CMK (cell line): ENCODE measurements at places on chromosomes 5 and 9.

- DNase-seq, result no peak
These were observed 12.2 kb upstream of the ERMP1 start for GRCh38 chr9:5845157-5845531.

- DNase-seq, result no peak
These were observed 402.1 kb downstream of the DIRAS2 start for GRCh38 chr9:90240541-90240940.

- no peak for DNase-seq
These were observed 73.9 kb downstream of the RORB start for GRCh38 chr9:74570879-74571512.

GRCh38 chr9:811106-811531, 30.4 kb upstream of the DMRT1 start:
- DNase-seq, result no peak

DNA sequence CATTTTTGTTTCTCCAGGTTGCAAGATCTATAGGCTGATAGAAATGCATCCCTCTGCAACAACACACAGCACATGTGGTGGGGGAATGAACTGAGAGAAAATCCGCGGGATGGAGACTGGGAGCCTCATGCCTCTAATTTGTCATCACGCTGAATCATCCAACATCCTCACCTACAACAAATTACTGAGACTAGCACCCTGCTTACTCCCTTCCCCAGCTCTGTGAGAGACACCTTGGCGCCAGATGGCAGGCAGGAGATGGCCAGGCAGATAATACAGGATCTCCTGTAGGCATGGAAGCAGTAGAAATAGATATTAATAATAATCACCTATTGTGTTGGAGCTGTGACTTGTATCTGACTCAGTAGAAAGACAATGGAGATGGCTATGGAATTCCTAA, 276.9 kb downstream of the SEMA5A start:
- no peak for DNase-seq

- DNase-seq, result no peak
These were observed 203.7 kb downstream of the SH3GL2 start for GRCh38 chr9:17782430-17783149.

- DNase-seq, result no peak
These were observed 5.2 kb downstream of the GPR107 start for GRCh38 chr9:130058887-130059286.

GRCh38 chr5:144712090-144712489, 541.4 kb downstream of the KCTD16 start:
- peak; percentile 14 for DNase-seq

DNA sequence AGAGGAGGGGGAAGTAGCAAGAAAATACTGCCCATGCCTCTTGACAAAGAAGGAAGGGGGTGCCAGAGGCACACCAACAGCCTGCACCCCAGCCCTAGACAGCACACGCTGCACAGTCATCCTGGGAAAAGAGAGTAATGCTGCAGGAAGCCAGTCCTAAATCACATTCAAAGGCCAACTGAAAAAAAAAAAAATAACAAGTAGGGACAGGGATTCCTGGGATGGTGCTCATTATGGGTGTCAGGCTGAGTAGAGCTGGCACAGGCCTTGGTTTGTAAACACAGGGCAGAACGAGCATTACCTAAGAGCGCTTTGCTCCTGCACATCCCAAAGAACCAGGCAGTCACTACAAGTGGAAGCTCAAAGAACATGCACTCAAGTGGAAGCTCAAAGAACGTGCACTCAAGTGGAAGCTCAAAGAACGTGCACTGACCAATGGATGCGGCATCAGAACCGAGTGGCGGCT, 7.8 kb downstream of the RAPGEF1 start:
- DNase-seq, result no peak

DNA sequence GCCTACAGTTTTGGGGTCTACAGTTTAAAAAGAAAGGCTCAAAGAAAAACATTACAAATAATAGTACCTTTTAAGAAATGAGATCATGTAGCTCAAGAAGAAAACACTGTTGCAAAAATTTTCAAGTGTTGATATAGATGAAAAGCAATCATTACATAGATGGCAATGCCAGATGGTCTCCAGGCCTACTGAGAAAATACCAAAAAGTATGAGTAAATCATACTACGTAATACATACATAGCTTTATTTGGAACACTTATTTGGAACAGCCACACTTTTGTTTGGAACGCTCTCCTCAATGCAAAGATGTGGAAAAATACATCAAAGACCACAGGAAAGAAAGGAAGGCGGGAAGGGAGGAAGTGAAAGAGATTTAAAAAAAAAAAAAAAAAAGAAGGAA, 44.1 kb downstream of the MARCHF11 start:
- DNase-seq, result no peak

- DNase-seq, result no peak
These were observed 40.6 kb upstream of the OLFM1 start for GRCh38 chr9:135046739-135047350.

GRCh38 chr9:2923766-2924379, 80.0 kb upstream of the PUM3 start:
- DNase-seq, result no peak

GRCh38 chr5:65874241-65874640, 52.1 kb upstream of the ERBIN start:
- no peak for DNase-seq

DNA sequence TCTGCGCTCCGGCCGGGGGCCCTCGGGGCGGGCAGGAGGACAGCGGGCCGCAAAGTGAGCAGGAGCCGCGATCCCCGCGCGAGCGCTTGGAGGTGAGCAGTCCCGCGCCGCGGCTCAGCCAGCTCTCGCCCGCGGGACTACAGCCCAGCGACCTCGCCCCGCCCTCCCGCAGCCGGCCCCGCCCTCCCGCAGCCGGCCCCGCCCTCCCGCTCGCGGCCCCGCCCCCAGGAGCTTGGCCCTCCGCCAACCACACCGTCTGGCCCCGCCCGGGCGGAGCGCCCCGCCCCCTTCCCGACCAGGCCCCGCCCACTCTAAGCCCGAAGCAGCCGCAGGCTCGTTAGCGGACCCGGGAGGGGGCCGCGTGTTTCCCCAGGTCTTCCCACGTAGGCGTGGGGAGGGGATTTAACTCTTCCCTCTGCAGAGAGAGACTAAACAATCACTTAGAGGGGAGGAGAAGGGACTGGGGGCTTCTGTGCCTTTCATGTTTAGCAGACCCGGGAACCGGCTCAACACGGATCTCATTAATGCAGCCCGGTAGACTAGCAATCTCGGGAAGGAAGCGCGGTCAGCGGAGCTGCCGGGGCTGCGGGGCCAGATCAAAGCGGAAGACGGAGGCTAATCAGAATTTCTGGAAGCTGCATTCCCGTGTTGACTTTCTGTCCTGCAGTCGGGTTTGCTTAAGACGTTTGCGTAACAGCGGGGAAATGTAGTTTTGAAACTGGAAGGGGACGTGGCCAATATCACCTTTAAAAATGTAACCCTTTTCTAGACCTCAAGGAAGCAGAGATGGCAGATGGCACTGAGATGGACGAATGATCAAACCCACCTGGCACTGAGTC, at the start of gene MYO10:
MYO10 (minus strand) TSS at position 139 of the 839 bp plus-strand sequence. CDS start 480 bp downstream, outside the sequence.
- peak; percentile 56 for DNase-seq

DNA sequence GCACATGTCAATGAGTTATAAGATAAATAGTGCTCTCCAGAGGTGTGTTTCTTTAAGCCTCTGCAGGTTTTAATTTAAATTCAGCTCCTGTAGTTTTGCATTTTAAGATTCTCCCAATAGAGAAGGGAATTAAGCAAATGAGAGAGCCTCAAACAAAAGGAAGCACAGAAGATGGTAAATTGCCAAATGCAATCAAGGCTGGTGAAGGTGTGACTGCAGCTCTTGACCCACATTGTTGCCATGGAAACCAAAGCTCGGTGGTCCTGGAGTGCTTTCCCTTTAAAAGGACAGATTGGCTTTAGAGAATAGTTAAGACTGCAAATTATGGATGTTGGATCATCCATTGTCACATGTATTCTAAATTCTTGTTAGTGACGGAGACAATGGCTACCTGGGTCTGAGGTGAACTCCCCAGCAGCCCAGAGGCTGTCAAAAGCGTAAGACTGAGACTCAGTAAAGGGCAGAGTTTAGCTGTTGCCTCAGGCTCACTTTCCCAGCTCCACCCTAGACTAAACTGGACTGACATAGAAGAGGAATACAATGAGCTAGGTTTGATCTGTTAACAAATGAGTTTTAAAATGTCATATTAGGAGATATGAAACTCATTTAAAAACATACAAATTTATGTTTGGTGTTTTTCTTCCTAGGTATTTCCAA, 12.3 kb downstream of the GAPT start:
- DNase-seq, result no peak

DNA sequence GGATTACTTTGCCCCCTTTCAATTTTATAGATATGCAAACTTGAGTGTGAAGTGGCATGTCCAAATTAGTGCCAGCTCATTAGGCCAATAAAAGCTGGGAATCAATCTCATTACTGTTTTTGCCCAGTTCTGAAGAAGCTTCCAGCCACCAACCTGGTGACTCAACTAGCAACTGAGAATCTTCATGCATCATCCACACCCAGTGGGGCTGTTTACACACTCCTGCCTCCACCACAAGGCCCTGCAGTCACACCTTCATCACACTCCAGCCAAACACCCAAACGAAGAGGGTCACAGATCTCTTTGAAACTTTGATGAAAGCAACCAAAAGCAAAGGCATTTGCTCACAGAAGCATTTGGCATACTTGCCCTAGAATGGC, 41.3 kb upstream of the S1PR3 start:
- DNase-seq, result no peak

DNA sequence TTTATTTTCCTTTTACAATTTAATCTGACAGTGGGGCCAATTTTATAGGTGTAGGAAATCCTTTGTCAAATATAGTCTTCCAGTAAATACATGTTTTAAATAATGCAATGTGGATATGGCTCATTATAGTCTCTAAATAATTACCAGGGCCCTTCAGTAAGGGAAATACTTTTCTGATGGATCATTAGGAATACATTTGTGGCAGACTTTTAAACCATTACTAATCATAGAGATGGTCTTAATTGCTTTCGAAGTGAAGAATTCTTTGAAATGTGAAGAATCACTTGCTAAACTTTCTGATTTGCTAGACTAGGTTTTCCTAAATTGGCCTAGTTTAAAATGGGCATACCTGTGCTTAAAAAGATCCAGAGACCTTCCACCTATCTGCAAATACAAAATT, 105.6 kb upstream of the ELL2 start:
- DNase-seq, result no peak

GRCh38 chr5:174327317-174327864, 281.9 kb downstream of the NSG2 start:
- peak; percentile 27 for DNase-seq

DNA sequence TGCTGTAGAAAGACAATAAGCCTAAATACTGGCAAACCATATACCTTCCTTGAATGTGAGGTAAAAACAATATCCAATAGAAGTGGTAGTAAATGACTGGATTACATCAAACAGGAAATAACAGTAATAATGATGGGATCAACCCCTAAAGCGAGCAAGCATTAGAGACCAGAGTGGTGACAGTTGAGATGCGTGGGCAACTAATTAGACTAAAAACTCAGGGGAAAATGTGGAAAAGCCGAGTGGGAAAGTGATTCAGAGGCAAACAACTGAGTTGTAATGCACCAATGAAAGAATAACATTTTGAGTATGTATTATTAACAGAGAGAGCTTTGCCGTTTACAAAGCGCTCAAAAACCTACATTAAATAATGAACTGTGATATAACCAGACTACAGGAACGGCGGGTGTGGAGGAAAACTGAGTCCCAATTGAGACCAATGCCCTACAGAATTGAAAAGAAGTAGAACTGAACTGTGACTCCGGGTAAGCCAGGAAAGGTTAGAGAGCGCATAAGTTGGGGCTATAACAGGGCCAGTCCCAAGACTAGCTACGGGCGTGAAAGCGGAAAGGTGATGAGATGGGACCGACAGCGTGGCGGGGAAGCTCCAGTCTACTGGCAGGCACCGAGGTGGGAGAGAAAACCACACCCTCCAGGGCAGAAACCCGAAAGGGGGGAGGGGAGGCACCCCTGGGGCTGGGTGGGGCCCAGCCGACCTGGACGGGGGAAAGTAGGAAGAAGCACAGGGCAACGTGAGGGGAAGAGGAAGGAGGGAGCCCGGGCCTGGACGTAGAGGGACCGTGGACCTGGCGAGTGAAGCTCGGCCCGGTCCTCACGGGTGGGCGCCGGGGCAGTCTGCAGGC, 592 bp downstream of the UBAP2 start:
- no peak for DNase-seq

DNA sequence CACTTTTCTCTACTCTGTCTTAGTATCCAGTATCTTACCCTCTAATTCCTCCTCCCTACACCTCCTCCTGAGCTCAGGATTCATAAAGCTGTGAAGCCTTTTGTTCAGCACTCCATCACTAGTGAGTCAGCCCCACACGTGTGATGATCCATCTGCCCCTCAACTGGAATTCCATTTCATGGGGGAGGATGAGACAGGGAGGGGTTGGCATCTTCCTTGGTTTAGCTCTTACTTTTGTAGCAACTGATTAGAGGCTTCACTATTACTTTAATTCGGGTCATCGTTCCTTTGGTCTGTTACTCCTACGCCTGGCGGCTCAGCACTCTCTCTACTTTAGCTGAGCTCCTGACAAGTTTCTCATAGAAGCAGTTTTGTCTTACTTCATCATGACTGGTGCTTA, 11.8 kb downstream of the BTNL8 start:
- DNase-seq, result no peak

- DNase-seq, result no peak
These were observed 8.7 kb downstream of the PHF19 start for GRCh38 chr9:120868339-120868675.

DNA sequence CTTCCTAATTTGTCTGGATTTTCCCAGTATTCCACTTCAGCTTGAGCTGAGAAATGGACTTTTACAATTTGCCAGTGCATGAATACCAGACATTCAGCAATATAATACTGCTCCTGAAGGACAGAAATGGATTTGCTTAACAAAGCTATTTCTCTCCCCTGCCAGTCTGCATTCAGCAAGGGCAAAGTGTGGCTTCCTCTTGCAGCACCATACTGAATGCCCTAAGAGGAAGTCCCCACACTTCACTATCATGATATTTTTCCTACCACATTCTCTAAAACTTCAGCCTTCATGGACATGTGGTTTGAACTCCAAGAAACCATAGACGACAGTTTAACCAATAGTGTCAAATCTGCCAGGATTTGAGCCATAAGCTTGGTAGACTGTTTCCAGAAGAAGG, 19.8 kb upstream of the TLE4 start:
- no peak for DNase-seq

- DNase-seq, result no peak
These were observed 495.1 kb upstream of the DAB2 start for GRCh38 chr5:39919876-39920275.

DNA sequence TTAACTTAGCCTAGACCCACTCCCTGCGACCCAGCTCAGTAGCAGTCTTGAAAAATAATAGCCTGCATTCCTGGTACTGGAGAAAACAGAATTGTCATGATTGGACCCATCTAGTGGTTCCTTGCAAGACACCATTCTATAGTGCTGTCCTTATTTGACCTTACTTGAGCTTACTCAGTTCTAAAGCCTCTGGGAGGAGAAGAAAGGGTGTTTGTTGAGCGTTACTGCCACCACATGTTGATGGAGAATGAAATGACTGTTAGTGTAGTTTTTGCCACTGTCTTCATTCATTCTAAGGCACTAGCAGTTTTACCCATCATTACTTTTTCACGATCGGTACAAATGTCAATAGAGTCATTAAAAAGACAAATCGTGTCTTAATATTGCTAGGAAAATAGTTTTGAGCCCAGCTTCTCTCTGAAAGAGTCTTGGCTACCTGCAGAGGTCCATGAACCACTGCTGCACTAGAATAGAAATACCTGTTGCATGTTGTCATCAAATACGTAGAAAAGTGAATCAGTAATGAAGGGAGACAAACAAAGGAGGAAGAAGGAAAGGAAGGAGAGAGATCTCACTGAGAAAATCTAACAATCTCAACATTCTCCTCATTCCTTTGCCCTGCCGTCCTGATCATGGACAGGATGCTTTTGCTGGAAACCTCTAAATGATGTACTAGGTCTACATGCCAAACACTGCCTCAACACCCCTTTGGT, 96.0 kb downstream of the LIX1 start:
- DNase-seq, result no peak

GRCh38 chr9:114035221-114035844, 42.8 kb downstream of the AMBP start:
- no peak for DNase-seq
